ENCODE measurements at places on chromosomes 5 and 9. TPM values are rescaled to one million over a fixed set of nuclear protein-coding genes. Genes with fewer than 3 reads are reported as not detected.

The OMD gene
- total RNA-seq = not detected

The C9orf152 gene
- not detected for total RNA-seq

The LCN10 gene
- not detected for total RNA-seq

The TMC1 gene
- total RNA-seq = not detected

The C5orf58 gene
- not detected for total RNA-seq
